PC-9 (cell line): ENCODE measurements at places on chromosomes 1 and 21. TPM values are rescaled to one million over a fixed set of nuclear protein-coding genes. Genes with fewer than 3 reads are reported as not detected.

- no peaks in the 10 kb centered on the region for H3K27me3 ChIP-seq
- peaks cover 49% of the 10 kb centered on the region for H3K4me1 ChIP-seq
- peak overlapping the region; percentile 84 for H3K27ac ChIP-seq
- DNase-seq = peak; percentile 53
- H3K4me3 ChIP-seq = peak overlapping the region; percentile 65
These were observed 2.5 kb upstream of the DENND2D start for GRCh38 chr1:111202707-111203623.

DNA sequence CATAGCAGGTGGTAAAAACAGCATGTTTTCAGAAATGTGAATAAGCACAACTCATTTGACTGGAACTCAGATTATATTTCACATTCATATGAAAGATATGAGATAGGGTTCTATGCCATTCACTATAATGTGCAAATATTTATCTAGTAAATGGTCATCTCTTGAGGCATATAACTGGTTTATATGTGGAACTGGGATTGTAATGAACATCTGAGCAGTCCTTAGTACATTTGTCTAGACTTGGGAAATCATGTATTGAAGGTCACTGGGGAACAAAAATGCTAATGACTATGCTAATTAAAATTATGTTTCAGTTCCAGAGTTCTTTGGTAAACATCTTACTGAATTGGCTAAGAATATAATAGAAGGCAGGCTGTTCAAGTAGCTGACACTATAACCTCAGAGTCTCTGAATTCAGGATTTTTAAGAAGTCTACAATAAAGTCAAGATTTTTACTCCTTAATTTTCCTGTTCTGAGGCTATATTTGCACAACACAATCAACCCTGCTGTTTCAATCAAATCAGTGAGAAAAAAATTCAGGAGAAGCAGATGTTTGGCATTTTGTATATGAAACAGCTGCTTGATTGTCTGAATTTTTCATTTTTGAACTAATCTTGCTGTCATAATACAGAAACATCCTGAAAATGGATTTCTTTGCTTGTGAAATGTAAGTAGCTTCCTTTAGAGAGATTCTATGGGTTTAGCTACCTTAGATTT lies 244.8 kb upstream of the RGS18 start:
- no peak for DNase-seq
- no peak overlapping the region for H3K4me3 ChIP-seq
- H3K27me3 ChIP-seq = no peaks in the 10 kb centered on the region

DNA sequence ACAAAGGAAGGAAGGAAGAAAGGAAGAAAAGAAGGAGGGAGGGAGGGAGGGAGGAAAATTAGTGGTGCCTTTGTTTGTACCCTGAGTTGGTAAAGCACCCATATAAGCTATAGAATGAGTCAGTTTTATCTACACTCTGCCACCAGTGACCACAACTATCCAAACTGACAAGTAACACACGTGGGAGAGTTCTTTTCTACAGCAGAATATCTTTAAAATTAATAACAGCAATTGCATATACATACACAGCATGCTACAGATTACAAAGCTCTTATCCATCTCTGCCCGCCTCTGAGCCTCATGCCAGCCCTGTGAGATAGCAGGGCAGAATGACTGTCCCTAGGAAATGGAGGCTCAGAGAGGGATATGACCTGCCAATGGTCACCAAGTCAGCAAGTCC lies 20.3 kb downstream of the CDCP2 start:
- H3K36me3 ChIP-seq = no peaks in the 10 kb centered on the region
- H3K4me1 ChIP-seq = no peaks in the 10 kb centered on the region
- H3K27me3 ChIP-seq = no peaks in the 10 kb centered on the region; the same call in none of the 2 replicates

GRCh38 chr1:240401731-240402130 lies 210.2 kb downstream of the GREM2 start:
- no peak for DNase-seq
- peaks cover 17% of the 10 kb centered on the region; the same call in 1 of the 2 replicates for H3K27me3 ChIP-seq
- H3K4me1 ChIP-seq = no peaks in the 10 kb centered on the region
- no peak overlapping the region for H3K4me3 ChIP-seq
- no peak overlapping the region for H3K27ac ChIP-seq

DNA sequence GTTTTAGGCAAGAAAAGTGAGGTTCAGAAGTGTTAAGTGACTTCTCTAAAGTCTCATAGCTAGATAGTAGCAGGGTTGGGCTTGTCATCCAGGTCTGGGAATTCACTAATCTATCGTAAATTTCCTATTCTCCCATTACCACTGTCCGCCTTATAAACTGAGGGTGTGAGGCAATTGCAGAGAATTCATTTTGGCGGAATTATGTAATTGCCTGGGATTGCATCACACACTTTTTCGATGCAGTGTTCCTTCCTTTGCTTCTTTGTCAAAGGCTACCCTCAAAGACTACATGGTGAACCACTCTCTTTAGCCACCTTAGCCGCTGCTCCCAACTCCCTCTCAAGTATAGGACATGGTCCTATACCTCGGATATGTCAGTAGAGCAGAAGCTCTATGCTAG lies 19.1 kb downstream of the SELP start:
- no peaks in the 10 kb centered on the region for H3K36me3 ChIP-seq
- H3K4me1 ChIP-seq = no peaks in the 10 kb centered on the region
- no peak overlapping the region for H3K27ac ChIP-seq

DNA sequence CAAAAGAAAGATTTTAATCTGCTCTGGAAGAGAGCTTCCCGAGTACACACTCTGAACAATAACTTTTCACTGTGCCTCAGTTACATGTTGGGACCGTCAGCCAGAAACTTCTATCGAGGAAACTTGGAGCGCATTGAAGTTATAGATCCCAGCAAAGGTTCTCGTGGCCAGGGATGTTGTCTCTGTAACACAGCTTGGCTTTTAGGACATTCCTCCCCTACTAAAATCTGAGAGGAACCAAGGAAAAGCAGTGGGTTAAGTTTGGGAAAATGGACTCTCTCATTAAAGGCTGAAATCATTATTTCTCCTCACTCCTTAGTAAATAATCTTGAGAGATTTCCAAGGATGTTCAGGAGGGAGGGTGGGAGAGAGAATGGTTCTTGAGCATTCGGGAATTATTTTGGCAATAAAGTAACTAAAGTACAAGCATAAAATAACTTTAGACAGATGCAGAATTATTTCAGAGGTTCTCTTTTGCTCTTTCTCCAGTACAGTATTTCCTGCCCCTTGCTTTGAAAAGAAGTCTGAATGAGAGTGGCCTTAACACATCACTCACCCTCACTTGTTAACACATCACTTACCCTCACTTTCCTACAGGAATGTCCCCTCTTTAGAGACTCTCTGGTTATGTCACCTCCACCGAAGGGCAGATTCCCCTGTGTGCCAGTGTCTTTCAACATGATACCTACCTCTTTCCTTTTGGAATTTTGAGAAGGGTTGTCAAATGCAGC lies 1.8 kb upstream of the NFIA start:
- H3K27me3 ChIP-seq = no peaks in the 10 kb centered on the region
- H3K36me3 ChIP-seq = no peaks in the 10 kb centered on the region
- H3K27ac ChIP-seq = peak overlapping the region; percentile 1; the same call in 1 of the 2 replicates

- DNase-seq = no peak
- H3K27ac ChIP-seq = no peak overlapping the region
- peaks cover 5% of the 10 kb centered on the region; the same call in 1 of the 2 replicates for H3K36me3 ChIP-seq
- no peaks in the 10 kb centered on the region for H3K4me1 ChIP-seq
These were observed 76.4 kb downstream of the ACBD6 start for GRCh38 chr1:180425952-180426351.

DNA sequence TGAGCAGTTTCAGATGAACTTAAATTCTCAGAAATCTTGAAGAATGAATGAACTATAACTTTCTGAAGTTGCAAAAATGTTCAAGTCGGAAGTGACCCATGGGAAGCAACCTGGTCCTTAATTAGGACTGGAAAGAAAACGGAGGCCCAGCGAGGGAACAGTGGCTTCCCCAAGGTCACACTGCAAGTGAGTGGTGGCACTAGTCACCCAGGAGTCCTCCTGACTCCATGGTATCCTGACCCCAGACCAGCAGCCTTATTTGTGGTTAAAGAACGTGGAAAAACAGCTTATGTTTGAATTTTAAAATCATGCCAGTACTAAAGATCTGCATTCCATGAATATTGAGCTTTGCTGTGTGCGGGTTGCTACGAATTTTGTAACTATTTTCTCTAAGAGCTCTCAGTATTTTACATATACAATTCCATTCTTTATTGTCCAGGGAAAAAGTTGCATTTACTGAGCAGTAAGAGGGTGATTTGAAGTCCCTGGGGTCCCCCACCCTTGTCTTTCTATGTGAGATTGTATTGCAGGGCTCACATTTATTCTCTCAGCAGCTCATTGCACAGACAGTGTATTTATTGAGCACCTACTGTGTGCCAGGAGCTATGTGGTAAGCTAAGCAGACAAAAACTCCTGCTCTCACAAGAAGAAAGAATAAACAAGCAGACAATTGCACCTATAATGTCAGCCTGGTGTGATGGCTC lies 61.6 kb upstream of the ATP5PO start:
- H3K27ac ChIP-seq = no peak overlapping the region
- H3K36me3 ChIP-seq = no peaks in the 10 kb centered on the region
- no peak for DNase-seq
- H3K4me1 ChIP-seq = peaks cover 11% of the 10 kb centered on the region; the same call in 1 of the 2 replicates
- no peaks in the 10 kb centered on the region for H3K27me3 ChIP-seq

GRCh38 chr1:247431643-247432042 lies 15.7 kb downstream of the NLRP3 start:
- H3K36me3 ChIP-seq = no peaks in the 10 kb centered on the region
- peaks cover 51% of the 10 kb centered on the region for H3K27me3 ChIP-seq
- no peak overlapping the region for H3K27ac ChIP-seq
- no peak for DNase-seq
- no peaks in the 10 kb centered on the region for H3K4me1 ChIP-seq
- no peak overlapping the region for H3K4me3 ChIP-seq

- no peak overlapping the region for H3K4me3 ChIP-seq
- H3K4me1 ChIP-seq = peaks cover 13% of the 10 kb centered on the region; the same call in 1 of the 2 replicates
- peak overlapping the region; percentile 83 for H3K27ac ChIP-seq
- no peak for DNase-seq
- no peaks in the 10 kb centered on the region for H3K27me3 ChIP-seq
These were observed 4.4 kb upstream of the MPZL1 start for GRCh38 chr1:167717351-167717750.

- H3K27ac ChIP-seq = no peak overlapping the region
- H3K36me3 ChIP-seq = no peaks in the 10 kb centered on the region
- no peaks in the 10 kb centered on the region for H3K4me1 ChIP-seq
- no peak for DNase-seq
- no peak overlapping the region for H3K4me3 ChIP-seq
These were observed 324.2 kb downstream of the SEC16B start for GRCh38 chr1:177645491-177646190.

DNA sequence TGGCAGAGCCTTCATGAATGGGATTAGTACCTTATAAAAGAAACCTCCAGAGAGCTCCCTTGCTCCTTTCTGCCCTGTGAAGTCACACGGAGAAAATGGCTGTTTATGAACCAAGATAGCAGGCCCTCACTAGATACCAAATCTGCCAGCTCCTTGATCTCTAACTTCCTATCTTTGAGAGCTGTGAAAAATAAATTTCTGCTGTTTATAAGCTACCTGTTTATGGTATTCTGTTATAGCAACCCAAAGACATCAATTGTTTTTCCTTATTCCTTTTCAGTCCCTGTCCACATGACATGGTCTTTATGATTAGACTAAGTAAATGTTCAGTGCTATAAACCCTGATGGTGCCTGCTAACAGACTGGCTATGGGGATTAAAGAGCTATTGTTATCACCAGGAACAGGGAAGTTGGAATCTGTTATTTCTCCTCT lies 9.7 kb upstream of the STIL start:
- H3K27me3 ChIP-seq = no peaks in the 10 kb centered on the region
- DNase-seq = peak; percentile 70
- H3K4me3 ChIP-seq = no peak overlapping the region
- peak overlapping the region; percentile 88 for H3K27ac ChIP-seq
- peaks cover 8% of the 10 kb centered on the region for H3K4me1 ChIP-seq
- no peaks in the 10 kb centered on the region for H3K36me3 ChIP-seq

DNA sequence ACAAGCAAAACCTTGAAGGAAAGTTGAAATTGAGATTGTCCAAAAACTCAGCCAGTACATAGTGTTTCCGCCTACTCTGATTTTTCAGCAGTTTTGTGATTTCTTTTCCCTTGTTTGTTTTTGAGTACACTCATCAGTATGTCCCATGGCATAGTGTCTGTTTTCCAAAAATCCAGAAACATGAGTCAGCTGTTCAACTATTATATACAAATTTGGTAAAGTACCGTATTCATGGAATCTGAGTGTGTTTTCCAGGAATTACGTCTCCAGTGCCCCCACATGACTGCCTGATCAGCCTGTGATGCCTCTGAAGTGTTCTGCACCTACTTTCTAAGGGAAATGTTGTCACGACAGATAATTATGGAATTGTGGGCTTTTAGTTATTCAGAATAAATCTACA lies 186.8 kb downstream of the LTN1 start:
- no peak overlapping the region for H3K4me3 ChIP-seq
- H3K36me3 ChIP-seq = no peaks in the 10 kb centered on the region
- H3K27me3 ChIP-seq = no peaks in the 10 kb centered on the region
- H3K4me1 ChIP-seq = no peaks in the 10 kb centered on the region
- no peak for DNase-seq

DNA sequence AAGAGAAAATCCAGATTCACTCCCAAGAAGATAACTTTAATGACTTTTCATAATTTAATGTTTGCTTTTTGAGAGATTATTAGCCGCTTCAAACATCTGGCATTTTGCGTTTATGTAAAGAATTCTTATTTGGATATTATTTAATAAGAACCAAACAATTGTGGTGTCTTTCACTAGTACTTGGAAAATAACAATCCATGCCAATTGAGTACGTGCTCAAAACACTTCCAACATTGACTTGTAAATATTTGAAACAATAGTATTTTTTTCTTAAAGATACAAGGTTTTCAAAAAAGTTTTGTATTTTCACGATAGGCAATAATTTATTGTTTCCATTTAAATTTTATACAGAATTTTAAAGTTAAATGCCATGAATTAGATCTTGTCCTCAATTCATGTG lies 498.7 kb downstream of the AMY1C start:
- DNase-seq = no peak
- no peaks in the 10 kb centered on the region for H3K36me3 ChIP-seq
- H3K4me1 ChIP-seq = no peaks in the 10 kb centered on the region
- H3K27me3 ChIP-seq = no peaks in the 10 kb centered on the region
- H3K4me3 ChIP-seq = no peak overlapping the region

- H3K4me1 ChIP-seq = peaks cover 17% of the 10 kb centered on the region
- no peak overlapping the region for H3K27ac ChIP-seq
- H3K27me3 ChIP-seq = no peaks in the 10 kb centered on the region
- DNase-seq = no peak
- no peaks in the 10 kb centered on the region for H3K36me3 ChIP-seq
These were observed 114.4 kb downstream of the CASZ1 start for GRCh38 chr1:10682108-10682445.

GRCh38 chr1:238484121-238484520 lies 593.4 kb upstream of the ZP4 start:
- no peaks in the 10 kb centered on the region for H3K27me3 ChIP-seq
- no peak for DNase-seq
- H3K4me1 ChIP-seq = no peaks in the 10 kb centered on the region
- H3K27ac ChIP-seq = no peak overlapping the region
- H3K4me3 ChIP-seq = no peak overlapping the region

GRCh38 chr21:42392731-42393442 lies 3.0 kb downstream of the TMPRSS3 start:
- no peak overlapping the region for H3K27ac ChIP-seq
- H3K36me3 ChIP-seq = no peaks in the 10 kb centered on the region
- peaks cover 31% of the 10 kb centered on the region for H3K4me1 ChIP-seq

DMBX1 gene
- total RNA-seq = 0.79 and 1.0 TPM in 2 replicates

ITLN2 gene
- not detected in 2 replicates for total RNA-seq

SPATA21 gene
- total RNA-seq = not detected in 2 replicates

NTNG1 gene
- not detected in 2 replicates for total RNA-seq

CYP4X1 gene
- total RNA-seq = not detected in 2 replicates

SPATA17 gene
- 2.9 and 8.9 TPM in 2 replicates for total RNA-seq

GBP4 gene
- 0.83 and 1.3 TPM in 2 replicates for total RNA-seq

AMY2B gene
- total RNA-seq = 0.11 and 0.95 TPM in 2 replicates

VASH2 gene
- total RNA-seq = 0.55 TPM in 1 of 2 replicates, not detected in the other

MRPL20 gene
- total RNA-seq = 90.5 and 90.8 TPM in 2 replicates

LIPI gene
- not detected in 2 replicates for total RNA-seq

CNKSR1 gene
- 31.6 and 33.4 TPM in 2 replicates for total RNA-seq
